Activated CD4-positive, alpha-beta T cell treated with anti-CD3 and anti-CD28 coated beads for 24 hours (primary cell): ENCODE measurements at places on chromosomes 7 and 10.

DNA sequence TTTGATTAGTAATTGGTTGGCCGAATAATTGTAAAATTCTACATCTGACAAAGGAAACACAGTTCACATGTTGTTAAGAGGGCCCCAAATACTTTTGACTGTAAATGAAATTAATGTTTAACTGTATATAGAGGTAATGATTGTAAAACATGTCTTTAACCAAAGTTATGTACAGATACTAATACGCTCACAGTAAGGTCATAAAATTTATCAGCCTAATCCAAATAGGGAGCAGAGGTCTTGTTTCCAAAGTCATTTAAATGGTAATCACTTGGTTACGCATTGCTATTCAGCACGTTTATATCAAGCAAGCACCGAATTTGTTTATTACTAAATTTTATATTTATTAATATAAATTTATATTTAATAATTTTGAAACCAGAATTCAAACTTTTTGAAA lies 1.4 kb downstream of the PHYHIPL start:
- no peak for DNase-seq

GRCh38 chr10:124632064-124632531 lies 112.1 kb downstream of the FAM53B start:
- no peak for DNase-seq

DNA sequence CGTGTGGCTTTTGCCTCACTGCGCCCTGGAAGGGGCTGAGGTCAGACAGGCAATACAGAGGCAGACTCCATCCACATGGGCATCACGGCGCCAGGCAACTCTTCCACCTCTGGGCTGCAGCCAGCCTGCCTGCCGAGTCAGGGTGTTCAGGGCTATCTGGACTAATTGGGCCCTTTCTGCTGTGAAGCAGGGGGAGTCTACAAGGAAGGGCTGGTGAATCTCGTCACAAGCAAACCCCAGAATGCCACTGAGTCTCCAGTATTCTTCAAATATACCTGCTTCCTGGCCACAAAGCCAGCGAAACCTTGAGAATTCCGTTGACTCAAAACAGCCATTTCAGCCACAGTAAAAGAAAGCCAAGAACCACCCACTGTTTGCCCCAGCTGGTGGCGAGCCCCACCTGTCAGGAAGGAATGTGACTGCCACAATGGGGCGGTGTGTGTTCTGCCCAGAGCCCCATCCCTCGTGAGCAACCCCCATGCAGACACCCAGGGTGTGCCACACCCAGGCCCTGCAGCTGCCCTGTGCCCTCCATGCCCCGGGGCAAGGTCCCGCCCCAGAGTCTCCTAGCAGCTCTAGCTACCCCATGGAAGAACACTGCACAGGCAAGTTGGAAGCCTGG lies 117.3 kb downstream of the FAM53B start:
- DNase-seq = no peak

DNA sequence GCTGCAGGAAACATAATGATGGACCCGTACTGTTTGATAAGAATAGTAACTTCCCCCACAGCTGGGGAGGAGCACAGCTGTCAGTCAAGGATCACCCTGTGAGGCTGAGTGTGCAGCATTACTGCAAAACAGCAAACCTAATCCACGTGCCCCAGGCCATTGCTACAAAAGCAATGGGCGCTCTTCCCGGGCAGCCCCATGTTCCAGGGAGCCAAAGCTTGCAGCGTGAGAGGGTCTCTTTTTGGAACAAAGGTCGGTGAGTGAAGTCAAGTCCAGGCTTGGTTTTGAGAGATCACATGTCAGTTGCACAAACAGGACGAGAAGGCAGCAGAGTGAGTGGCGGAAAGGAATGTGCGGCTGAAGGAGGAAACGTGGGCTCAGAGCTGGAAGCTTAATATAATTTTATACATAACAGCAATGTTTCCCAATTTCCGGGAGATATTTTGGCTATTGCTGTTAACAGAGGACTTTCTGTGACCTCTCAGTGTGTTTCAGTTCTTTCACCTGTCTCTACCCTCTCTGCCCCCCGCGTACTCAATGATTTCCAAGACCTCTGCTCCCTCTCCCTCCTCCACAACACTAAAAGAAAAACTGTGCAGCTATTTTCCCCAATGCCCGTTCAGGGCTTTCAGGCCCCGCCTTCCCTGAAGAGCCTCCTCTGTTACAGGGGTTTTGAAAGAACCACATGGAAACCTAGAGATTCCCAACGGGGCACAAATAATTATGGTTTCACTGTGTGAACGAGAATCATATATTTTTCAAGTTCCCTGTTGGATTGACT lies 128.9 kb downstream of the MTPAP start:
- DNase-seq = no peak
